ENCODE measurements at places on chromosomes 16 and 17.

DNA sequence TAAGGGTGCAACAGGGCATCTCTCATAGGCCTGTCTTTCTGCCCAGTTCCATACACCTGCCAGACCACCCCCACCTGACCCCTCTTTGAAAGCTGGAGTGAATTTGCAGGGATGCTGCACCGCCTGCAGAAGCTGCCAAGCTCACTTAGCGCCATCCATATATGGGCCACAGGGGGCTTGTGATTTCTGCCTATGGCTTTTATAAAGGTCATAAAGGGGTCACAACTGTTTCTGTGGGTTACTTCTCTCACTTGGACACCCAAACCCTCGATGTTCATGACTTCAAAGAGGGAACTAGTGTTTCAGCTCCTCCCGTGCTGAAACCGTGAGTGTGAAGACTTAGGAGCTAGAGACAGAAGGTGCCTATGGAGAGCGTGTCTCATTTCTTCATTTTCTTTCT, 23.9 kb upstream of the MEAK7 start:
- DNase-seq = no peak

GRCh38 chr17:40326014-40326831, 17.2 kb downstream of the RARA start:
- DNase-seq = no peak

DNA sequence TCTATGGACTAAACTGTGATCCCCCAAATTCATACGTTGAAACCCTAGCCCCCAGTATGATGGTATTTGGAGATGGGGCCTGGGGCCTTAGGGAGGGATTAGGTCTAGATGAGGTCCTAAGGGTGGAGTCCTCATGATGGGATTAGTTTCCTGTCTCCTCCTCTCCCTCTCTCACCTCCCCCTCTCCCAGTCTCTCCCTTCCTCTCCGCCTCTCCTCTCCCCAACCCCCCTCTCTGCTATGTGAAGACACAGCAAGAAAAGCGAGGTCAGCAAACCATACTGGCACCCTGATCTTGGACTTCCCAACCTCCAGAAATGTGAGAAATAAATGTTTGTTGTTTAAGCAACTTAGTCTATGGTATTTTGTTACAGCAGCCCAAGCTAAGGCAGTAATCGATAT, 15.4 kb downstream of the ZNF18 start:
- DNase-seq = no peak

DNA sequence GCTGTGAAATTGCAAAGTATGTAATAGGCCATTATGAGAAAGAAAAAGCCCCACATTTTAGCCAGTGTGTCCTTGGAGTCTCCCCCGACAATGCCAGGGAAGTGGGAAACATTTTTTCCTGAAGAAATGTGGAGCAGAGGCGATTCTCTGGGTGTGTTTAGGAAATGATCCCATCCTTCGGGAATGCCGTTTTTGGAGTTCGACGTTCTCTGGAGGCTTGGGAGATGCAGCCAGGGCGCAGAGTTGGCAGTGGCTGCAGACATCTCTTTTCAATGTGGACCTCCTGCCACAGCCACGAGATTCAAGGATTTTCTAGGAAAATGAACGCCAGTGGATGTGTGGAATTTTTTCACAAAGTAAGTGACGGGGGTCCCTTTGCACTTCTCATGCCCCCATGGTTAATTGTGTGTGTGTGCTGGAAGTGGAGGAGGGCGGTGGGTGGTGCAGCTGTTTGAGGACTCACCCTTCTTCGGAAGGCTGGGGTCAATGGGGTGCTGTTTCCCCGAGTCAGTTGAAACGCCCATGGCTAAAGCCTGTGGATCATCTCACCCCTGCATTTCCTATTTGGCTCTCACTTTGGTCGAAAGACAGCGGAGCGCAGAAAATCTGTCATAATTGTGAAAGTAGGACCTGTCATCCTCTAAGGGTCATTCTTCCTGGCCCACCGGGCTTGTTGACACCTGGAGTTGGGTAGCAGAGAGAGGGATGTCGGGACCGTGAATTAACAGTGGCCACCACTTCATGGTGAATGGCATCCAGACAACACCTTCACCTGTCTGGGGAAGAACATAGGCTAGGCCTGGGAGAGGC, 73.2 kb downstream of the CMIP start:
- no peak for DNase-seq

- no peak for DNase-seq
These were observed 26.3 kb downstream of the CUEDC1 start for GRCh38 chr17:57928928-57929327.

- no peak for DNase-seq
These were observed 119.6 kb downstream of the SPAG9 start for GRCh38 chr17:51000835-51001638.

- DNase-seq = peak; percentile 52
These were observed 61.3 kb upstream of the SDK2 start for GRCh38 chr17:73705594-73705993.

Measured in occipital lobe (tissue), 3 donors.